ENCODE measurements at places on chromosomes 3 and 15.

- DNase-seq, result no peak
Observed at GRCh38 chr3:41431386-41431785, 232.1 kb downstream of the CTNNB1 start.

DNA sequence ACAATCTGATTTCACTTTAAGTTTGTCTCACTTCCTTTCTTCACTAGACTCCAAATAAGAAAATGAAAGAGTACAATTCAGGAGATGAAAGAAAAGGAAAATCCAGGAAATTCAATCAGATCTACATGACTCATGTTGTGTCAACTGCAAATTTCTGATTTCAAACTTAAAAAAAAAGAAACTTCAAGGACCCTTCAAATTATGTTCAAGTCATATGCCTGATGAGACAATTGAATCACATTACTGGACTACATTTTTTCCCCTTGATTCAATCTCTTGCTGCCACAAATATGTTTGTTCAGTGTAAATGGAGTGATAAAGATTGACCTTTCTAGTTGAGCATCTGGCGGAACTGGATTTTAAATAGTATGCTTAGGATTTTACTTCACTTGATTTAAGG lies 37.4 kb downstream of the FRMD5 start:
- DNase-seq, result no peak

DNA sequence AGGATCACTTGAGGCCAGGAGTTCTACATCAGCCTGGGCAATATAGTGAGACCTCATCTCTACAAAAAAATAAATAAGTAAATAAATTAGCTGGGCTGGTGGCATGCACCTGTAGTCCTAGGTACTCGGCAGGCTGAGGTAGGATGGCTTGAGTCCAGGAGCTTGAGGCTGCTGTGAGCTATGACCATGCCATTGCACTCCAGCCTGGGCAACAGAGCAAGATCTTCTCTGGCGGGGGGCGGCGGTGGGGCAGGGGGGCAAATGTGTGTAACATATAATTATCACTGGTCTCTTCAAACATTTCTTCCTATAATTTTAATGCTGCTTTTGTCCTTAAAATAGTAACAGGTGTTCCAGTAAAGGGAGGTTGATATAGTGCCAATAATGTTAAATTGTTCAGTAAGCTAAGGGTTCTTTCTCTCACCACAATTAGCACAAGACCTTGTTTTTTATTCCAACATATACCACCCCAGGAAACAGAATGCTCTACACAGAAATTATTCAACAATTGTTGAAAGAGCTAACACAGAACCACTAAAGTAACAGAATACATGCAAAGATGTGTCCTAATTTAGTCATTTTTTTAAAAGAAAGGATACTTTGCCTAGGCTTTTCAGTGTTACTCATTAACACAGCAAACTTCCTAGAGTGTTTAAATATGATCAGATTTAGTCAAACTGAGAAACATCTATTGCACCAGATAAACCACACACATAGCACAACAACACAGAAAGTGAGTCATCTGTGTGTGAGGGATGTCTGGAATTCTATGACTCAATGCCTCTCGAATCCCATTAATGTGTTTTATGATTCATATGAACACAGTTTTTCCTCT lies 29.1 kb downstream of the ANKRD28 start:
- no peak for DNase-seq

- no peak for DNase-seq
Observed at GRCh38 chr3:99031778-99032177, 130.3 kb upstream of the DCBLD2 start.

DNA sequence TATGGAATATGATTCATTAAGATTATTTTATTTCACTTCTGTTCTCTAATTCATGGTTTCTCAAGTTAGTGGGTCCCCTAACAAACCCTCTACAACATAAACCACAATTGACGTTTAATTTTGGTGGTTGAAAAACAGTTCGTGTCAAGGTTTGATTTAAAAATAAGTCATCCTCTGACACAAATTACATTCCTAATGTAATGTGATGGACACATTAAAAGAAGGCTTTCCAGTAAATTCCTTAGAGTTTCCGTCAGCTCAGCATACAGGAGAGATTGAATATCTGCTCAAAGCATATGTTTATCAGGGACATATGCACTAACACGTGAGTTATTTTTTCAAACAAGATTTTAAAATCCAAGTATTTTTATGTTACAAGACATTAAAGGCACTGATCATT lies 626.5 kb upstream of the ADAMTS9 start:
- DNase-seq, result no peak

DNA sequence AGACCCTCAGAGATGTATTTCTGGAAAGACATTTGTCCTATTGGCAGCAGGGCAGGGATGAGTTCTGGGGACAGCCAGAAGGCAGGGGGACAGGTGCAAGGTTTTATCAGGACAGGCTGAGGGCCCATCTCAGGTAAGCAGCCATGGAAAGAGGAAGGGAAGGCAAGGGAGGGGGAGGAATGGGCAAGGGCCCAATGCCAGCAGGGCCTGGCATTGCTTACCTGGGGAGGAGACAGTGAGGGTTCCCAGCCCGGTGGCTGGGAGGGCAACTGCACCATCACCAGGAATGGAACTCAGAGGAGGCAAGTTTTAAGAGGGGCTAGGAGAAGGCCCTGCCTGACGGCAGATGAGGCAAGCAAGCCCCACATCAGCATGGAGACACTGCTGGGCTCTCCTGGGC lies 3.1 kb downstream of the ARPIN start:
- DNase-seq, result no peak

DNA sequence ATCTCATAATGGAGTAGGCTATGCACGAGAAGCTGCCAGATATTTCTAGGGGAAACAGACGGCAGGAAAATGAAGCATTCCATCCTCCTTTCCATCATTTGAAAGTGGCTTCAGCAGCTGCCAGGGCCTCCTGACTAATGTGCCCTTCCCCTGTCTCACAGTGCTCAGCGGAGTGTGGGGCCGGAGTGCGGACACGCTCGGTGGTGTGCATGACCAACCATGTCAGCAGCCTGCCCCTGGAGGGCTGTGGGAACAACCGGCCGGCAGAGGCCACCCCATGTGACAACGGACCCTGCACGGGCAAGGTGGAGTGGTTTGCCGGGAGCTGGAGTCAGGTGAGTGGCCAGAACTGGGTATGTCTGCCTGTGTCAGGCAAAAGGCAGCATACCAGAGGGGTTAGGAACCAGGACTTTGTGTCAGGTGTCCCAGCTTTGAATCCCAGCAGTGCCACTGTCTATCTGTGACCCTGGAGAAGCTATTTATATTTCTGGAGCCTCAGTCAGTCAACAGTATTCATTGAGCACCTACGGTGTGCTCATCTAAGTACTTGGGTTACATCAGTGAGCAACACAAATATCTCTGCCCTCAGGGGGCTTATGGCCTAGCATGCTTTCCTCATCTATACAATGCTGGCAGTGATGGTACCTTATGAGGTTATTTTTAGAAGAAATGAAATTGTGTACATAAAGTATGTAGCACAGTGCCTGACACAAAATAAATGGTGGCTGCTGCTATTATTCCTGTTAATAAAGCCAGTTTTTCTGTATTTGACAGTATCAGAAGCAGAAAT lies 52.4 kb upstream of the NR2E3 start:
- DNase-seq, result no peak

GRCh38 chr3:157508461-157508860 lies 5.2 kb upstream of the VEPH1 start:
- DNase-seq, result no peak

- DNase-seq, result no peak
Observed at GRCh38 chr15:71153823-71154524, 38.7 kb downstream of the THSD4 start.

GRCh38 chr15:83653288-83653638 lies 660 bp upstream of the ADAMTSL3 start:
- no peak for DNase-seq

GRCh38 chr3:51982838-51983577 lies at the start of gene ACY1:
TSS of gene ACY1 (plus strand) at chr3:51983535. CDS start at chr3:51984065, 530 bp downstream.
- DNase-seq, result peak; percentile 68

DNA sequence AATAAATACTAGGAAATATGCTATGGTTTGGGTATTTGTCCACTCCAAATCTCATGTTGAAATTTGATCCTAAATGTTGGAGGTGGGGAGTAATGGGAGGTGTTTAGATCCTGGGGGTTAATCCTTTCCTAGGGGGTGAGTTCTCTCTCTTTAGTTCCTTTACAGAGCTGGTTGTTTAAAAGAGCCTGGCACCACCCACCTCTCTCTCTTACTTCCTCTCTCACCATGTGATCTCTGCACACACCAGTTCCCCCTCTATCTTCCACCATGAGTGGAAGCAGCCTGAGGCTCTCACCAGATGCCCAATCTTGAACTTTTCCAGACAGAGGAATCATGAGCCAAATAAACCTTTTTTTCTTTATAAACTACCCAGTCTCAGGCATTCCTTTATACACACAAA lies 10.5 kb downstream of the SLC24A5 start:
- DNase-seq, result no peak

GRCh38 chr3:152314677-152315353 lies 46.1 kb downstream of the MBNL1 start:
- DNase-seq, result no peak

- DNase-seq, result no peak
Observed at GRCh38 chr15:43918717-43919116, 91.9 kb downstream of the WDR76 start.

DNA sequence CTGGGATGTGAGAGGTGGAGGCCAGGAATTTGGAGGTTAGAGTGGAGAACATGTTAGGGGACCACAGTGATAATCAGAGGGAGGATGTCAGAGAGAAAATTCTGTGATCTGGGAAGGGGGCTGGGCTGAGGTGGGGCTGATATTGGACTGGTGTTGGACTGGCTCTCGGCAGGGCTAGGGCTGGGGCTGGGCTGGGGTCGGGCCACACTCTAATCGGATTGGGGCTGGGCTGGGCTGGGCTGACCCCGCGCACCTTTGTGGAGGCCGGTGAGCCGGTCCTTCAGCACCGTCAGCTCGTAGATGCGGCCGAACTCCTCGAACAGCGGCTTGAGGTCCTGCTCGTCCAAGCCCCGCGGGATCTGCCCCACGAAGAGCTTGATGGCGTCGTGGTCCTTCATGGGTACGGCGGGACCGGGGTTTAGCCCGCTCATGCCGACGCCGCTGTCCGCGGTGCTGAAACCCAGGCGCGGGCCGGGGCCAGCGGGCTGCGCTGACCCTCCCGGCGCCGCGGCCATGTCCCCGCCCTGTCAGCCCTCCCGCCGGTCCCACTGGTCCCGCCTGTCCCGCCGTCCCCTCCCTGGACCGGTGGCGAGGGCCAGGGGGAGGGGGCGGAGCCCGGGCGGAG lies 485 bp downstream of the CELF6 start:
- DNase-seq, result peak; percentile 26

DNA sequence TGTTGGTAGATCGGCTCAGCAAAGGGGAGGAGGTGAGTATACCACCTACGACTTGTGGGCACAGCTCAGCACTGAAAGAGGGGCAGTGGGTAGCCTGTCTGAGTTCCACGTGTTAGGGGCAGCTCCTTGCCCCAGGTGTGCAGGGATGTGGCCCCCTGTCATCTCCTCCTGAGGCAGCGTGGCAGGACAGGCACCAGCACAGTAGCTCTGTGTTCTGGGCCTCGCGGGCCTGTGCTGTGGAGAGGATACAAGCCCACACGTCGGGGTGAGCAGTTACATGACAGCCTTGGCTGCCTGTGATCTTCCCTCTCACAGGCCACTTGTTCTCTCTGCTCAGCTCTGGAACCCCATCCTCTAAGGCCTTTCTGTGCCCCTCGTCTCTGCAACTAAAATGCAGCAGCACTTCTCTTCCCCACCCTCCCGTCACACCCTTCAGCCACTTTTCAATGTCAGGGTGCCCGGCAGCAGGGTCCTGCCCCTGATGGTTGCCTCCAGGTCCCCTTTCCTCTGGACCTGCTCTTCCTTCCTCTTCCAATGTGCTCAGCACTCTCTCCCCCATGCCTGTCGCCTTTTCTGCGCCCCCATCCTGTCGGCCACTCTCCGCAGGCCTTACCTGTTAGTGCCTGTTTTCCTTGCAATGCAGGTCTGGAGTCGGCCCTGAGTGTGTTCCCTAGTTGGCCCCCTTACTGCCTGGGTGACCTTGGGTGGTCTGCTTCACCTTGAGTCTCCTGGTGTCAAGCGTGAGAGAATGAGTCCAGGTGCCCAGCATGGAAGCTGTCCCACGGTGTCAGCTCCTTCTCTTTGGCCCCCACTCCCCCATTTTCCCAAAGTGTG lies 18.2 kb upstream of the CPNE9 start:
- no peak for DNase-seq

- no peak for DNase-seq
Observed at GRCh38 chr3:25478211-25478757, 50.2 kb downstream of the RARB start.

- no peak for DNase-seq
Observed at GRCh38 chr3:174219738-174220137, 639.4 kb upstream of the NAALADL2 start.

DNA sequence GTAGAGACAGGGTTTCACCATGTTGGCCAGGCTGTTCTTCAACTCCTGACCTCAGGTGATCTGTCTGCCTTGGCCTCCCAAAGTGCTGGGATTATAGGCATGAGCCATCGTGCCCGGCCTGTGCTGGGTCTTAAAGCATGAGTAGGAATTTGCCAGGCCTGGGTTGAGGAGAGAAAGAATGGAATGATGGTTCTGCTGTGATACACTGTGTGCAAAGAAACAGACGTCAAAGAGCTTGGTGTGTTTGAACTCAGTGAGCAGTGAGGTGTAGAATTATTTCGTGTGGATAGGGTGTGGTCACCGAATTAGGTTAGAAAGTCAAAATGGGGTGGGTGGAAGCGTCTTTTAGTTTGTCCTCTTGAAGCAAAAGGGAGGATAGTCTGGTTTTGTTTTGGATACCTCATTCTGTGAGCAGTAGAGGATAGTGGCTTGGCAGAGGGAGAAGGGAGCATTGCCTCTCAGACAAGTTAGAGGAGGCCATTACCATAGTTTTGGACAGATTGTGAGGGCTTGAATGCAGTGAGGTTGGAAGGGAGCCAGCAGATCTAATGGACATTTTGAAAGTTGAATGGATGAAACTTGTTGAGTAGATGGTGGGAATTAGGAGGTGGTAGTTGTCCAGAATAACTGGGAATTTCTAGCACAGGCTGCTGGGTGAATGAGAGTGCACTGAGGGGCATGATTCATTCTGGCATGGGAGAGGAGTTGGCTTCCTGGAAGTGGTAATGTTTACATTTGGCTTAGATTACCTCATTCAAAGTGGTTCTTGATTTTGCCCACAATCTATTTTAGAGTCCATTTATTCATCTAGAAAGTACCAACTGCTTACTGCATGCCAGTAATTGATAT lies 27.2 kb downstream of the AKAP13 start:
- peak; percentile 33 for DNase-seq

DNA sequence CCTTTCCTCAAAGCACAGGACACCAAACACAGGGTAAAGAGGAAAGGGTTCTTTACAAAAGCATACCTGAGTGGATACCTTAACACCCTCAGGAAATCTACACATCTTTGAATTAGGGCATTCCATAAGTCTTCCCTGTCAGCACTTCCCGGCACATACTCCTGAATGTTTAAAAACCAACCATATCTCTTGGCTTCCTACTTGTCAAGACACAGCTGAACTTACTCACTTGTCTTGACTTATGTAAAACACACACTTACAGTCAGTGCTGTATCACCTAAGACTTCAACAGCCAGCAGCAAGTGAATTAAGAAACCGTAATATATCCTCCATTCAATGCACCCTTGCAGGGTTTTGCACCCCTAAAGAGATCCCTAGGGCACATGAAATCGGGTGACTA lies 17.5 kb downstream of the IL1RAP start:
- no peak for DNase-seq

All from activated CD4-positive, alpha-beta T cell treated with anti-CD3 and anti-CD28 coated beads for 4 hours (primary cell).